ENCODE measurements at places on chromosomes 6 and 20. TPM values are rescaled to one million over a fixed set of nuclear protein-coding genes. Genes with fewer than 3 reads are reported as not detected.

Gene TMEM244
- total RNA-seq, result not detected

DNA sequence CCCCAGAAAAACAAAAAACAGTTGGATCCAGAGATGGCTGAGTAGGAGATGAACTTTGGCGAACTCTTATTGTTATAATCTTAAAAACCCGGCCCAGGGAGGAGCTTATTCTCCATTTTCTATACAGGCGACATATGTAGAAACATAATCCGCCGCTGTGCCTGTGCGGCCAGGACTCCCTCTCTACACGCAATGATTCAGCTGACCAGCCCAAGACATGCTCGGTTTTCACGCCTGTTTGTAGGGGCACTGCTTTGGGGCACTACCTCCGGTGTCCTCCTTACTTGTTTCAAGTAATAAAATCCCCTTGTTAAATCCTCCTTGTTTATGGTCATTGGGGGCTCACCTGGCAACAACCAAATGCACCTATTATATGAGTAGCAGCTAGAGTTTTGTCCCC lies 89.9 kb downstream of the SEL1L2 start:
- no peak for DNase-seq

- DNase-seq, result no peak
These were observed 230.8 kb downstream of the PAX1 start for GRCh38 chr20:21936261-21936660.

- DNase-seq, result no peak
These were observed 24.3 kb downstream of the EDEM2 start for GRCh38 chr20:35122756-35123405.

GRCh38 chr20:59403261-59403961 lies 103.0 kb downstream of the EDN3 start:
- DNase-seq, result no peak

DNA sequence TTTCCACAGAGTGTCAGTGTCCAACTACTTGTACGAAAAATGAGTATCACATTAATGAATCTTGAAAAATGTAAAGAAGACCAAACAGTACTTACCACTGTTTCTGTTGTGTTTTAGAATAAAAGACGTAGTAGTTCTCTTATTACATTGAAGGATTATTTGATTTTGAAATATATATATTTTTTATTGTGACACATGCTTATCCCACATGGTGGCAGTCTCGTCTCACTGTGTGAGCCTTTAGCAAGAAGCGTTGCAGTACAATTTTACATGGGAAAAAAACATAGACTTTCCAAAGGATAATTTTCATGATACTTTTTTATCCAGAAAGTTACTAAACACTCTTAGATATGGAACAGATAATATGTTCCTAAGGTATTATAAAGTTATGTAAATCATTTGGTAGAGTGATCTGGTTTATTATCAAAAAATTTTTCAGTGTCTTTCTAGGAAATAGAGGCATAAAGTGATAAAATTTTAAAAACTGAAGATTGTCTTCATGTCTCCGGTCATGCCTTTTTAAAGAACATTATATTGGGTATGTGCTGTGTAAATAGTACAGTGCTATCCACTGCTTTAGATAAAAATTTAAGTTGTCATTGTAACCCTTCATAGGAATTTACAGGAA lies 117.5 kb upstream of the SAMD5 start:
- DNase-seq, result peak; percentile 34

DNA sequence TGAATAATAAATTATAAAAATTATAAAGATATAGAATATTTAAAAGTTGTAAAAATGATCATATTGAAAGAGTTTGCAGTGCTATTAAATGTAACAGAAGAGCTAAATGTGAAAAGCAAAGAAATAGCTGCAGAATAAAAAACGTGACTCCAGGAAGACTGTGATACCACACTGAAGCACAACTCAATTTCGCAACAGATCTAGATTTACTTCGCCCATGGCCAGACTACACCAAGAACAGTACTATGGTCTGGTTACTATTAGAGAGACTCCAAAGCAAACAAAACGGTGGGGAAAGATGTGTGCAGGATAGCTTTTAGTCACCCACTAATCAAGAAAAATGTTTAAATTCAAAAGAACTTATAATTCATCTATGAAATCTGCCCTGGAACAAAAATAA lies 1.9 kb downstream of the CHD6 start:
- DNase-seq, result peak; percentile 31

DNA sequence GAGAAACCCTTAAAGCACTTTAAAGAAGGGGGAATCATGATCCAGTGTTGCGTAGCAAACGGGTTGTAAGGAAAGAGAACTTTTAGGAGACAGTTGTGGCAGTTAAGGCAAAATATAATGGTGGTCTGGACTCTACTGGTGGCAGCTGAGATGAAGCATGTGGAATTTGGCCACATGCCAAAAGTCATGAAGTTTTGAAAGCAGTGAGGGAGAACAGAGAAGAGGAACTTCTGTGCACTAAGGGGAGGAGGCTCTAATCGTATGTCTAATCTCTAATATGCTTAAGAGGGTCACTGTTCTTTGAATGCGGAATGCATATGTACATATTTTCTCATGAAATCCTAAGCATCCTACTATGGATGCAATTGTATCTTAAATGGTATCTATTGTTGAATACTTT lies 91.5 kb downstream of the RIMS1 start:
- DNase-seq, result no peak

- DNase-seq, result no peak
These were observed 56.6 kb downstream of the MAFB start for GRCh38 chr20:40632346-40632976.

DNA sequence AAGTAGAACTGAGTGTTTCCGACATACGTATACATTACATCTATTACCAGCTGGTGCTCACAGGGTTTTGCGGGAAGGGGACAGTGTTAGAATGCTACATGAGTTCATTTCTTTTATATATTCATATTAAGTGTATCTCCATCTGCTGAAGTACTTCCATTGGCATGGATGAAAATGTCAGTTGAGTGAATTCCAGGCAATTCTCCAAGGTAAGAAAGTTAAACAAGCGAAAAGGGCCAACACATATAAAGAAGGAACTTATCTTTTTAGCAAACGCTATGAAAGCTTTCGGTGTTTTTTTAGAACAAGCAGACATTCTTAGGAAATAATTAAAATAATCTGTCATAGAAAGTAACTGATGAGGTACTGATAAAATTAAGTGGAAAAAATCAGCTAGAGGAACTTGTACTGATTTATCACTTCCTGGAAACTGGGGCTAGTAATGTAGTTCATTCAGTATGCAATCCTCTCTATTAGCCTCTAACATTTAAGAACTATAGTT lies 34.6 kb downstream of the RNF146 start:
- no peak for DNase-seq

- peak; percentile 89 for DNase-seq
These were observed 3.8 kb downstream of the TULP4 start for GRCh38 chr6:158316022-158316421.

Measured in bronchial epithelial cell (primary cell).